ENCODE measurements at places on chromosomes 7 and 10. TPM values are rescaled to one million over a fixed set of nuclear protein-coding genes. Genes with fewer than 3 reads are reported as not detected.

CPA4 gene
- total RNA-seq = 6.0 TPM

OPN1SW gene
- total RNA-seq = not detected

MBLAC1 gene
- 6.1 TPM for total RNA-seq

CDNF gene
- 3.3 TPM for total RNA-seq

AKR1C8 gene
- total RNA-seq = not detected

CYTH3 gene
- 27.2 TPM for total RNA-seq

ASB4 gene
- 4.6 TPM for total RNA-seq

RAB19 gene
- total RNA-seq = not detected

LIPF gene
- total RNA-seq = not detected

INMT gene
- 199 TPM for total RNA-seq

IL6 gene
- total RNA-seq = 19.8 TPM

PHYHIPL gene
- not detected for total RNA-seq

SPDYE3 gene
- total RNA-seq = not detected

PSD gene
- 2.2 TPM for total RNA-seq

CALY gene
- total RNA-seq = 0.98 TPM

HTR5A gene
- total RNA-seq = not detected

SVIL gene
- total RNA-seq = 340 TPM

- no peak for DNase-seq
These were observed 11.9 kb upstream of the INPP5F start for GRCh38 chr10:119713744-119714483.

GRCh38 chr10:75011221-75011620, 100.2 kb upstream of the SAMD8 start:
- DNase-seq = no peak

- DNase-seq = no peak
These were observed 79.2 kb downstream of the GNAI1 start for GRCh38 chr7:80213814-80214213.

GRCh38 chr10:103054621-103055020, 136.5 kb downstream of the CNNM2 start:
- DNase-seq = no peak

DNA sequence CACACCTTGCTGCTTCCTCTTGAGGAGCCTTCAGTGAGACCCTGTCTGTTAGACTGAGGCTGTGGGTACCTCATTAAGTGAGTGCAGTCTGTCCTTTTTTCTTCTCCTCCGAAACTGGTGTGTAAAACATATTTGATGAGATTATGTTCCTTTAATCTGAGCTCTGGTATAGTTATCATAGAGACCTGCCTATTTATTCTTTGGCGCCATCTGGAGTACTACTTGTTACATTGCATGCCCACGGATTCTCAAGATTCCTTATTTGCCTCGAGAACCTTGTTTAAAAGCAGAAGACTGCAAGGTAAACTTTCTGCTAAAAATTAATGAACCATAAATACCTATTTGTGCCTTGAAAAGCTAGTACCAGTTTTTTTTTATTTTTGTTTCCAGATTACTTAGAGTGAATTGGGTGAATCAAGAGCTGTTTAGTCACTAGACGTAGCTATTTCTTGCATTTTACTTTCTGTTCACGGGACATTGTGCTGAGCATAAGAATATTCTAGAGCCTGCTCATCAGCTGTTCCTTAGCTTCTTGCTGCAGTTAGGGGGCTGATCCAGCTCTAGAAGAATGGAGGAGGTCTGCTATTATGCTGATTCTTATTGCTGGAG, 16.9 kb upstream of the STMP1 start:
- DNase-seq = no peak

DNA sequence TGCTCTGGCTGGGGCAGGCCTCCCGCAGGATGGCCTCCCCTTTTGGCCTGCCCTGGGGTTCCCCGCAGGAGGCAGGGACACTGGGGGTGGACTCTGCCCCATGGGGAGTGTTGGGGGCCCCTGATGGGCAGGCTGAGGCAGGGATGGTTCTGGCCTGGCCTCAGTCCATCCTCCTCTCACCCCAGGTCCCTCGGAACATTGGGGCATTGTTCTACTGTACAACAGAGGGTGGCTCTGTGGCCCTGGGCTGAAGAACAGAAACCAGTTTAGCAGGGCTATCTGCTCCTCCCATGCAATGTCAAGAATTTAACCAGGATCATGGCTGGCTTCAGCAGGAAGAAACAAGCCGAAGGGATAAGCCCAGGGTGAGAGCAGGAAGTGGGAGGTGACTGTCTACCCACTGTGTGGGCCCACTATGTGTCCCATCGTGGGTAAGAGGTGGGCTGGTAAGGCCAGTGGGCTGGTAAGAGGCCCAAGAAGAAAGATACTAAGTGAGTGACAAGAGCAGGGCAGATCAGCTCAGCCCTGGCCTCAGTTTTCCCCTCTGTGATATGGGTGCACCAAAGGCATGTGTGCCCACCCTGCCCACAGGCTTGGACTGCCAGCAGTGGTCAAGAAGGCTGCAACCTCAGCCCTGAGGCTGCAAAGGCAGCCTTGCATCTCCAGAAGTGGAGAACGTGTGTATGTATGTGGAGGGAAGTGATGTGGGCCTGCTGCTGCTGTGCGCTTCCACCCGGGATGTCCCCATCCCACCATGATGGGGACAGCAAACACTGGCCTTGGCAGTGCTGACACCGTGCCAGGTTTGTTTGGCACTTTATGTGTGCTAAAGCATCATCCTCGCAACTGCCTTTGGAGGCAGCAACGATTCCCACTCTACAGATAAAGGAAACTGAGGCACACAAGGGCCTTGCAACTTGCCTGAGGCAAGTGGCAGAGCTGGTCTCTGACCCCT, 138.9 kb downstream of the SH3PXD2A start:
- DNase-seq = no peak

DNA sequence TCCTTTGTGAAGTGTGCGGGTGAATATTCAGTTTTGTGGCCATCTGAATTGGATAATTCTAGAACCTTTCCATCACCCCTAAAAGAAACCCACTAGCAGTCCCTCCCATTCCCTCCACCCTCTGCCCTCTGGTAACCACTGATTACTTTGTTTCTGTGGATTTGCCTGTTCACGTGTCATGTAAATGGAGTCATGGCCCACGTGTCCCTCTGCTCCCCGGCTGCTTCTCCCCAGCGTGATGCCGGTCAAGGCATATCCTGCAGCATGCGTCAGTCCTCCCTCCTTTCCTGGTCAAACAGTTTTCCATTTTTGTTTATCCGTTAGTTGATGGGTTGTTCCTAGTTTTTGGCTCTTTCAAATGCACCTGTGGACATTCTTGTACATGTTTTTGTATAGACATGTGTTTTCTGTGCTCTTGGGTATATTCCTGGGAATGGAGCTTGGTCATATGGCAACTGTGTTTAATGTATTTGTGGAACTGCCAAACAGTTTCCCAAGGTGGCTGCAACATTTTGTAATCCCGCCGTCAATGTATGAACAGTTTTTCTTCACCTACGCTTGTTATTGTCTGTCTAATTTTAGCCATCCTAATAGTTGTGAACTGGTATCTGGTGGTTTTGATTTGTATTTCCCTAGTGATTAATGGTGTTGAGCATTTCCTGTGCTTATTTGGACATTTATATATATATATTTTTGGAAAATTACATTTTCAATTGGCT, 22.4 kb downstream of the PPP2R2D start:
- no peak for DNase-seq

DNA sequence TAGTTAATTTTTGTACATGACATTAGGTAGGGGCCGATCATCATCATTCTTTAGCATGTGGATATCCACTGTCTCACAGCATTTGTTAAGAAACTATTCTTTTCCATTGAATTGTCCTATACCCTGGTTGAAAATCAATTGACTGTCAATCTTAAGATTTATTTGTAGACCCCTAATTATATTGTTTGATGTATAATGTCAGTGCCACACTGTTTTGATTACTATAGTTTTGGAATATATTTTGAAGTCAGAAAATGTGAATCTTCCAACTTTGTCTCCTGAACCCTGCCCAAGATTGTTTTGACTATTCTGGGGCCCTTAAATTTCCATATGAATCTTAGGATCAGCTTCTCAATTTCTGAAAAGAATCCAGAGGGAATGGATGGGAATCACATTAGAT, 6.6 kb upstream of the LMTK2 start:
- no peak for DNase-seq

- DNase-seq = no peak
These were observed 113.3 kb downstream of the TCF7L2 start for GRCh38 chr10:113063043-113063967.

GRCh38 chr10:117374506-117375359, 507 bp downstream of the PDZD8 start:
- DNase-seq = peak; percentile 63

GRCh38 chr10:61958805-61959204, 57.3 kb downstream of the ARID5B start:
- DNase-seq = no peak

GRCh38 chr10:49742683-49743463, 19.2 kb downstream of the OGDHL start:
- DNase-seq = no peak

DNA sequence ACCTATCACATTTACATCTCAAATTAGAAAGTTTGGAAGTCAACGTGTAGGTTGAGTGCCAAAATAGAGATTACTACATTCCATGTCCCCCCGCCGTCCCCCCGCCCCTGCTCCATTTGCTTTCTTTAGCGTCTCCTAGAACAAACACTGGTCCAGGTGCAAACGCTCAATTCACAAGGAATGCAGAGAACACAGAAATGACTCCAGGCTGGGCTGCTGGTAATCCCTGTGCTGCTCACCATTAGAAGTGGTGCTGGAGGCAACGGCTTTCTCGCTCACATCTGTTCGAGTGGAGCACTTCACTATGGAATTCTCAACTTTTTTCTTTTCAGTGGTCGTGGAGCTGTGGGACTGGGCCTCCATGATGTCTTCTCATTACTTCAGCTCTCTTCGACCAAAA, 14.1 kb downstream of the GLI3 start:
- no peak for DNase-seq

GRCh38 chr7:107641676-107642075, 19.0 kb upstream of the SLC26A4 start:
- no peak for DNase-seq

GRCh38 chr7:35619863-35620262, 75.1 kb downstream of the HERPUD2 start:
- no peak for DNase-seq

DNA sequence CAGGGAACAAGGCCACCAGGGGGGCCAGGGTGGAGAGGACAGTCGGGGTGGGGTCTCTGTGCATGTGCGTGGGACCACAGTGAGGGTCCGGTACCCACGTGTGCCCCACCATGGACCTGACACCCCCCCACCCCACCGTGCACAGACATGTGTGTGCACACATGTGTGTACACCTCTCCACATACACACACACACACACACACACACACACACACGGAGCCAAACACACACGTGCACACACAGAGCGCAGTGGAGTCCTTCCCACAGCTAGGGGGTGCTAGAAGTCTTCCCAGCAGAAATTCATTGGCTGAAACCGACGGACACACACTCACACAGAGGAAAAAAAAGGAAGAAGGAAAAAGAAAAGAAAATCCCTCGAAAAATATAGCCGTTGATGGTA, 42.8 kb upstream of the GNA12 start:
- DNase-seq = no peak

GRCh38 chr7:78057571-78057970, 259.0 kb downstream of the PHTF2 start:
- DNase-seq = no peak

DNA sequence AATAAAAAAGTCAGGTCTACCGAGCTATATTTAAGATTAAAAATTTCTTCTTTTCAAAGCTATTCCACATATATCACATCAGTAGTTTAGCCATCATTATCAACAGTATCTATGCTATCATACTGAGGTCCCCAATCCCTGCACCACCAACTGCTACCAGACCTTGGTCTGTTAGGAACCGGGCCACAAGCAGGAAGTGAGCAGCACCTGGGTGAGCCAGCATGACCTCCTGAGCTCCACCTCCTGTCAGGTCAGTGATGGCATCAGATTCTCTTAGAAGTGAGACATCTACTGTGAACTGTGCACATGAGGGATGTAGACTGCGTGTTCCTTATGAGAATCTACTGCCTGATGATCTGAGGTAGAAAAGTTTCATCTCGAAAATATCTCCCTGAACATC, 632.1 kb upstream of the KCND2 start:
- DNase-seq = no peak

GRCh38 chr10:98925651-98926050, 310.0 kb downstream of the HPSE2 start:
- DNase-seq = no peak

GRCh38 chr10:80465839-80466590, 11.9 kb downstream of the TSPAN14 start:
- no peak for DNase-seq

GRCh38 chr7:147412782-147413556, 1177.6 kb upstream of the C7orf33 start:
- DNase-seq = no peak

DNA sequence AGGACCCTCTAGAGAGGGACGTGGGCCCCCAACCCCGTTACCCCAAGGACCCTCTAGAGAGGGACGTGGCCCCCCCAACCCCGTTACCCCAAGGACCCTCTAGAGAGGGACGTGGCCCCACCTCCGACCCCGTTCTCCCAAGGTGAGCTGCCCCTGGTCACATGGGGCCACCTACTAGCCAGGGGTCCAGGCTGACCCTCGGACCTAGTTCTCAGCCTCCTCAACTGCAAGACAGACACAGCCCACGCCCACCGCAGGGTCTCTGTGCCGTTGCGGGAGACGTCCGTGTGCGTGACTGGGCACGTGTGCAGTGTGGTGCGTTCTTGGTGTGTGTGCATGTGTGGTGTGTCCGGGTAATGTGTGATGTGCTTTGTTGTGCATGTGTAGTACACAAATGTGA, 21.6 kb upstream of the UTF1 start:
- no peak for DNase-seq

DNA sequence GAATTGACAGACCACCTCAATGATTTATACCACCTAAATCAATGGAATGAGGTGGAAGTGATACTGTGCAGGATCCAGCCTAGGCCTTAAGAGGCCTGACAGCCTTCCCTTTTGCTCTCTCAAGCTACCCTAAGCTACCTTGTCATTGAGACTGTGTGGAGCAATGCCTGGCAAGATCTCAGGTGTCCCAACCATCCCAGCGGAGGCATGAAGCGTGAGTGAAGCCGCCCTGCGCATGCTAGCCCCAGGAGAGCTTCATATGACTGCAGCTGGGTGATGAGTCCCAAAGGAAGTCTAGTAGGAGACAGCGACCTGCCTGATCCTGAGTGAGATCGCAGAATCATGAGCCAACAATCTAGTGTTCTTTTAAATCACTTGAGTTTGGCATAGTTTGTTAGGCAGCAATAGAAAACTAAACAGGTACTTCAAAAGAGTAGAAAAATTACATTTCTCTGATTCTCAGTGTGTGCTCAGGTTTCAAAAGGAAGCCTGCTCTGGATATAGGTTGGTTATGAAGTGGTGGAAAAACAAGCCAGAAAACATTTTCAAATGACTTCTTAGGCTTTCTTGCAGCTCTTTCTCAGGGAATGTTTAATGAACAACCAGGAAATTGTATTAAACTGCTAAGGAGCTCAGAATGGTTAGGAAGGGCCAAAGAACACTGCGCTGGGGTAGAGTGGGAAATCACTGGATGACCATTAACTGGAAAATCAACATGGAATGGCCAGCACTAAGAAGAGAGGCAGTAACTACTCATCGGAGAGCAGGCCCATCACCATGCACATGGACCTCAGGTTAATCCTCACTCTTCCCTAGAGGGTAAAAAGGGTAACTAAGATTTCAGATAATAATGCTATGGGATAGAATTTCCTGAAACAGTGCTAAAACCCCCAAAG, 535.2 kb downstream of the PHTF2 start:
- no peak for DNase-seq

GRCh38 chr10:48309711-48310226, 3.3 kb downstream of the MAPK8 start:
- DNase-seq = no peak

GRCh38 chr10:22252801-22253579, 35.2 kb upstream of the EBLN1 start:
- no peak for DNase-seq

All from right atrium auricular region (tissue), 2 donors.